Stimulated activated CD4-positive, alpha-beta T cell treated with anti-CD3 and anti-CD28 coated beads, Interleukin-12 subunit alpha, Interleukin-12 subunit beta, amount 100 ng/mL, for 48 hours (primary cell): ENCODE measurements at places on chromosomes 2 and 18.

GRCh38 chr18:13563390-13563805 is 163.0 kb downstream of the FAM210A start:
- no peak for DNase-seq

GRCh38 chr2:144466637-144467036 is 53.3 kb downstream of the ZEB2 start:
- DNase-seq, result no peak

DNA sequence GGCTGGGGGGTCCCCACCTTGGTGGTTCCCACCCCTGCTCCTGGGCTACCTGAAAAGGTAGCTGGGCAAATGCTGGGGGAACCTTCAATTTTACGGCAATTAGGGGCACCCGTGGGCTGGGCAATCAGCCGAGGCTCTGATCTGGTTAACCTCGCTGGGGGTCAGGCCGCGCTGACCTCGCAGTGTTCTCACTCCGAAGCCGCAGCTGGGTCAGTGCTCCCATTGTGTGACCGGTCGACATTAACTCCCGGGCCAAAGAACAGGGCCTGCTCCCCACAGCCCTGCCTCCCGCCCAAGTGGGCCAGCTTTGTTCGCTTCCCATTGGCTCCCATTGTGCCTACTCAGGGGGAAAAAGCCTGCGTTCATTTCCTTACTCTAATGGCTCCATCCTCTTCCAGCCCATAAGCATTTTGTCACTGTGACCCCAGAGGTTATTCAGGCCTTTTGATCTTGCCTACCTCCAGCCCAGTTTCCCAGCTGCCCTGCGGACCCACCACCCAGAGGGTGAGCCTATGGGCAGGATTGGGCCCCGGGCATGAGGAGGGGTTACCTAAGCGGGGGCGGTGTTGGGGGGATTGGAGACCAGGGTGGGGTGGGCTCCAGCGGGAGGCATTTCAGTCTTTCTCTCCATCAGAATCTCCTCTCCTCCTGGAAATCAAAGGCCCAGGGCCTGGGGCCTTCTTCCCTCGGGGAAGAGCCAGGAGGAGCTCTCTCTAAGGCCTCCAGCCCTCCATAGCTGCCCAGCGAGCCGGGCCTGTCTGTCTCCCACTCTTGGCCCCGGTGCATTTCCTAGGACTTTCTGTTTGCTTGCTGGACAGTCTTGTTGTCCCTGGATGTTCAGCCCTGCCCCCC is 90.1 kb downstream of the MYCN start:
- no peak for DNase-seq

DNA sequence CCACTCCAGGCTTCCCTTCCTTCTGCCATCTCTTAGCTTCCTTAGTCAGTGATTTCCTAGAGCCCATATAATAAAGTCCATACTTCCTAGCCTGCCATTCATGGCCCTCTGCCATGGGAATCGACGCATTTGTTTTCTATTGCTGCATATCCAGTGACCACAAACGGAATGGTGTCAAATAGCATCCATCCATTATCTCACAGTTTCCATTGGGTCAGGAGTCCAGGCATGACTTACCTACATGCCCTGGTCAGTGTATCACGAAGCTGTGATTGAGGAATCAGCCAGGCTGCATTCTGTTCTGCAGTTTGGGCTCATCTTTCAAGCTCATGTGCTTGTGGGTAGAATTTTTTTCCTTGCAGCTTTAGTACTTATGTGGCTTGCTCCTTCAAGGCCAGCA is 209.7 kb upstream of the EPAS1 start:
- no peak for DNase-seq

GRCh38 chr2:216004697-216005283 is 8.6 kb downstream of the MREG start:
- no peak for DNase-seq

DNA sequence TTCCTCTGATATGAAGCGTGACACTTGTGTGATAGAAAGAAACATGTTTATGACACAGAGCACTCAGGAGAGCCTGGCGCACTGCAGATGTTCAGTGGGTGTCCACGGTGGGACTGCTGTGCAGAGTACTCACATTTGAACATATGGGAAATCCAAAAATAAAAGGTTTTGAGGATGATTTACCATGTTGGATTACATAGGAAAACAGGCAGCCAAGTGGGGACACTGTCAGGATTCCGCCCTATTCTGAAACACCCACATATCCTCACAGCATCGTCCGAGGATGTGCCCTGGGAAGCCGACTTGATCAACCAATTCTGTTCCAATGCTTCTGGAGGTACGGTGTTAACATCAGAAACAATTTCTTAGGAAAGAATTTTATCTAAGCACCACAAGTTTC is 263.7 kb downstream of the TGIF1 start:
- DNase-seq, result no peak

- no peak for DNase-seq
These were observed 225.1 kb upstream of the SALL3 start for GRCh38 chr18:78754311-78755043.

- no peak for DNase-seq
These were observed 84.0 kb downstream of the RND3 start for GRCh38 chr2:150403457-150403856.

DNA sequence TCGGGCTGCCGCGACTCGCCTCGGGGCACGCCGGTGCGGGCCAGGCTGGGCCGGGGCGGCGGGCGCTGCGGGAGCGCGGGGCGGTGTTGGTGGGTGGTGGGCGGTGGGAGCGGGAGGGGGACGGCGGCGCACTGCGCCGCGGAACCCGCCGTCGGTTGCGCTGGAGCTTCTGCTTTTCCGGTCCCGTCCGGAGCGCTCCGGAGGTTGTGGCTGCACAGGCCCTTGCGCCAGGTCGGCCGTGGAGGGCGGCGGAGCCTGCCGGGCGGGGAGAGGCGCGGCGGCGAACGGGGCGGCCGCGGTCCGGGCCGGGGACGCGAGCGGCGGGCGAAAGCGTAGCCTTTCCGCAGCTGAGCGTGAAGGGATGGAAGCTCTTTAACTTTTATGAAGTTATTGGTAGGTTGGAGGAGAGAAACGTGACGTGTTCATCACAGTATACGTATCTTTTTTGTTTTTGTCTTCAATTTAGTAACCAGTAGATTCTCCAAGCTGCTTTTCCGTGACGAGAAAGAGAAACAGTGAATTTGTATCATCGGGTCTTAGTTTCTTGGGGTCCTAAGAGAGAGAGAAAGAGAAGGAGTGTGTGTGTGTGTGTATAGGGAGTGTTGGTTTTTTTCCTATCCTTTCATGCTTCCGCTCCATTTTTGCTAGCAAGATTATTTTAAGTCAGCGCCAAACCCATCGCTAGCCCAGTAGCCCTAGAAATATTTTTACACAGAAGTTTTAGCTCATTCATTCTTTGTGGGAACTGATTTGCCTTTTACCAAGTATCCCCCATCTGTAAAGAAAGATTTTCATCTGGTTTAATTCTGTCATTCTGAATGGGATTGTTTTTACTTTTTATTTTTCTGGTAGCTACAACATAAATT is 535 bp downstream of the ATG4B start:
- no peak for DNase-seq

GRCh38 chr2:74815941-74816340 is 18.0 kb upstream of the HK2 start:
- DNase-seq, result no peak

GRCh38 chr2:227889336-227889735 is 17.9 kb downstream of the DAW1 start:
- DNase-seq, result no peak

- no peak for DNase-seq
These were observed 52.6 kb upstream of the KIDINS220 start for GRCh38 chr2:8889978-8890377.

DNA sequence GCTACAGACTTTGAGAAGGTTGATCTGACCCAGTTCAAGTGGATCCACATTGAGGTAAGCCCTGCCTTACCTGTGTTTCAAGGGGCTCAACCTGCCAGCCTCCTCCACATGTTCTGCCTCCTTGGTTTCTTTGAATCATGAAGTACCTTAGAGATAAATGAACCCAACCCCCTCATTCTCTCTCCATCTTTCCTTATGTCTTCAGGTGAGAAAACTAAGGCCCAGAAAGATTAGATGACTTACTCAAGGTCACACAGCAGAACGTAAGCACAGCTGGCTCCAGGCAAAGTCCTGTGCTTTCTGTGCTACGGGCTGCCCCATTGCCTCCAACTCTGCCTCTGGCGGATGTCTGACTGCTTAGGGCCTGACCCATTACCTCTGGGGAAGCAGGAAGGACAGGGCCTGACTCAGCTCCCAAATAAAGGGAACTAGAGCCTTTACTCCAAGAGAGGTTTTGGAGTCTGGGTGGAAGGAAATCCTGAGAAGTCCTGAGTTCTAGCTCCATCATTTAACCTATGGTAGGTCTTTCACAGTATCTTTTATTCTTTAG is 10.3 kb downstream of the KHK start:
- no peak for DNase-seq

- DNase-seq, result no peak
These were observed 679.0 kb upstream of the RAB6C start for GRCh38 chr2:129300456-129300855.

DNA sequence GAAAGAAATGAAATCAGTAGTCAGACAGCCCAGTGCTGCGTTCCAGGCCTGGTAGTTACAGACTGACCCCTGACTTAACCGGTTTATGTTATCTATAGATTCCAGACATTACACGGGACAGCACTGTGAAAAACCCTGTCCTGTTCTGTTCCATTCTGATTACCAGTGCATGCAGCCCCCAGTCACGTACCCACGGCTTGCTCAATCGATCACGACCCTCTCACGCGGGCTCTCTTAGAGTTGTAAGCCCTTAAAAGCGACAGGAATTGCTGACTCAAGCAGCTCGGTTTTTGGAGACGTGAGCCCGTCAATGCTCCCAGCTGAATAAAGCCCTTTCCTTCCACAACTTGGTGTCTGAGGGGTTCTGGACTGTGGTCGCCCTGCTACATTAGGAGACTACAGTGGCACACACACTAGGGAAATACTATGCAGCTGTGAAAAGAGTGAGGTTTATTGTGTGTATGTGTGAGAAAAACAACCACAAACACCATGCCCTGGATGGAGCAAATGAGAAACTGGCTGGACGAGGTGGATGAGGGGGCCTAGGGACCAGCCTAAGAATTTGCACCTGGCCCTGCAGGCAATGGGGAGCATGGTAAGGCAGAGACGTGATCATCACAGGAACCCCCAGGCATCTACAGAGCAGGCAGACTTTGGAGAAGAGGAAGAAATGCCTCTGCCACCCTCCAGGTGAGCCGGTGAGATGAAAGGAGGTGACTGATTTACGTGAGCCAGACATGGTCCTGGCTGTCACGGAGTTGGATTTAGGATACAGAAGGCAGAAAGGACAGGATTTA is 49.1 kb upstream of the SEMA4C start:
- DNase-seq, result no peak

GRCh38 chr2:70073493-70073892 is 13.8 kb upstream of the PCBP1 start:
- no peak for DNase-seq

DNA sequence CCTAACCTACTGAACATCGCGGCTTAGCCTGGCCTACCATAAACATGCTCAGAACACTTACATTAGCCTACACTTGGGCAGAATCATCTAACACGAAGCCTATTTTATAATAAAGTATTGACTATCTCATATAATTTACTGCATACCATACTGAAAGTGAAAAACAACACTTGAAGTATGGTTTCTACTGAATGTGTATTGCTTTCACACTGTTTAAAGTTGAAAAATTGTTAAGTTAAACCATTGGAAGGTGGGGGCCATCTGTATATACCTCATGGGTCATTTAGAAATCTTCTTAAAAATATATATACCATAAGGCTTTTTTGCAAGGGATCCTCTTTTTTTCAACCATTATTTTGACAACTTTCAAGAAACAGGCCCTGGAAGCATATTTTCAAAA is 16.5 kb downstream of the RNF149 start:
- DNase-seq, result no peak

DNA sequence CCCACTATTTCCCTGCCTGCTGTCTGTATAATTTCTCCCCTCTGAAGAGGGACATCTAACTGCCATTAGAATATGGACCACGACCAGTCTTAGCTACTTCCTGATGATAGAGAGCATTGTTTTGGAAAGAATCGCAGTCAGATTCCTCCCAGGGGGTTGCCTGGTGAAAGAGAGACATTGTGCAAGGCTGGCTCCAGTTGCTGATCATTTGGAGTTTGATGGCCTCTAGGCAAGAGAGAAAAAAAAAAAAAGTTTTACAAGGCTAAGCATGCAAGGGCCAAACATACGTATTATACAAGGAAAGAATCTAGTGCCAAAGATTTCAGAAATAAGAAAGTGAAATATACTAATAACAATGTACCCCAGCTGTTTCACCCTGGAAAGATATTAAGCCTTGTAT is 182.2 kb downstream of the CMPK2 start:
- DNase-seq, result no peak

DNA sequence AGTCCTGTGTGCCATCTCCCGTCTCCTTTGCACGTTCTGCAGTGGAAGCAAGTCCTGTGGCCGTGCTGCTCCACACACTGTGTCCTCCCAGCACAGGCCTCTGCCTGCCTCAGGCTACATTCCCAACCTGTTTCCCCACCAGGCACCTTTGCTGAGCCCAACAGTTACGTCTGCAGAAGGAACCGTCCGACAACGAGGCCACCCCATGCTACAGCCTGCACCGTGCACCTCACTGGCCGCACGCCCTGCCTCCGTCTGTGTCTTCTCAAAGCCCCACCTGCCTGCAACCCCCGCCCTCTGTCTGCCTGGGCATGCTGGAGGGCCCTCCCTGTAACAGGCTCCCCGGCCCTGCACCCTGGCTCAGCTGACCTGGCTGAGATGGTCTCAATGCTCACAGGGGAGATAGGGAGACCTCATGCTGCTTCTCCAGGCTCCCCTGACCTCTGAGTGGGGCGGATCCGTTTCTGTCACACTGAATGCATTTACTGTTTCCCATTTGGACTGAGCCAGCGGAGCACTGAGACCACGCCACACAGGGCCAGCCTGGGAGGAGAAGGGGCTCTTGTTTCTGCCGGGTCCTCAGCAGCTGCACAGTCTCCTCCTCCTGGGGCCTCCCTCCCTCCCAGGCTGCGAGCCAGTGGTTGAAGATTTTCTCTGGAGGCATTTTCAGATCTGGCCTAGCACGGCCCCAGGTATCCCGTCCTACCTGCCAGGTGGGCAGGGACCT is 109.1 kb upstream of the OTOS start:
- DNase-seq, result no peak

DNA sequence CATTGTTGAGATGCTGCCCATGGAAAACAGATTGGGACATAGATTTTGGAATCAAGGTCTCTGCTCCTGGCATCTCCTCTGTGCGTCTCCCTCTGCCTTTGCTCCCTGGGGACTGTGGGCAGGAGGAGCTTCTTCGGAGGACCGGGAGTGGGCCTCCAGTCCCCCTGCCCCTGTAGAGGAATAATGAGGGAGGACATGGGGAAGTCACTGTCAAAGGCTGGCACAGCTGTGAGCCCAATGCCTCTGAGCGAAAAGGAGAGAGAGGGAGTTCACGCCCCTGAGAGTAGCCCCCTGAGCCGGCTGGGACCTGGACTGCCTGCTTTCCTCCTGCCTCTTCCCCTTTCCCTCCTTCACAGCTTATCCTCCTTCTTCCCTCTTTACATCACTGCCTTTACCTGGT is 195.0 kb downstream of the LOXHD1 start:
- DNase-seq, result no peak
